ENCODE measurements at places on chromosomes 7 and 10. TPM values are rescaled to one million over a fixed set of nuclear protein-coding genes. Genes with fewer than 3 reads are reported as not detected.

Gene CRHR2
- not detected for total RNA-seq

Gene TLX1
- not detected for total RNA-seq

Gene CHAT
- total RNA-seq = not detected

Gene FANK1
- total RNA-seq = 4.6 TPM

Gene CFTR
- total RNA-seq = not detected

Gene ITPRID1
- total RNA-seq = not detected

Gene CARD11
- total RNA-seq = 2.8 TPM

Gene ACTA2
- 3,347 TPM for total RNA-seq

Gene NPFFR1
- not detected for total RNA-seq

Gene PPP1R17
- not detected for total RNA-seq

Gene FFAR4
- total RNA-seq = not detected

Gene MICU1
- total RNA-seq = 57.9 TPM

Gene FEZF1
- not detected for total RNA-seq

Gene EBLN1
- not detected for total RNA-seq

Gene HOXA5
- 2.7 TPM for total RNA-seq

Gene SLC26A3
- total RNA-seq = not detected

Gene RARRES2
- total RNA-seq = not detected

Data from smooth muscle cell of the umbilical artery (primary cell).